ENCODE measurements at places on chromosomes 2 and 18.

DNA sequence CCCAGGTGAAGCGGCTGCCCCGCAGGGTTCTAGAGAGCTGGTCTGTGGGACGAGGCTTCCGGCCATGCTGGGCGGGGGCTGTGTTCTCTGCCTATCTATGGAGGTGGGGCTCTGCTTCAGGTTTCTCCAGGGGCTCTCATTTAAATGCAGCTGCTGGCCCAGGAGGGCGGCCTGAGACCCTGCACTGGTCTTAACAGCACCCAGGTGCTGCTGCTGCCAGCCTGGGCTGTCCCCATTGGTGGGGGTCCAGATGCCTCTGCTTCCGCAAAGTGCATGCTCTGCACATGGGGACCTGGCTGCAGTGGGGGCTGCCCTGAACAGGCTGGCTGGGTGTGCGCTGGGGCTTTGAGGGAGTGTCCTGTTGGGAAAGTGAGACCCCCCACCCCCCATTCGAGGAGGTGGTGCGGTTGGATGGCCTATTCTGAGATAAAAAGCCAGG lies 29.7 kb upstream of the ALLC start:
- no peak for DNase-seq

- DNase-seq = no peak
These were observed 52.2 kb upstream of the PTPRM start for GRCh38 chr18:7514796-7515440.

DNA sequence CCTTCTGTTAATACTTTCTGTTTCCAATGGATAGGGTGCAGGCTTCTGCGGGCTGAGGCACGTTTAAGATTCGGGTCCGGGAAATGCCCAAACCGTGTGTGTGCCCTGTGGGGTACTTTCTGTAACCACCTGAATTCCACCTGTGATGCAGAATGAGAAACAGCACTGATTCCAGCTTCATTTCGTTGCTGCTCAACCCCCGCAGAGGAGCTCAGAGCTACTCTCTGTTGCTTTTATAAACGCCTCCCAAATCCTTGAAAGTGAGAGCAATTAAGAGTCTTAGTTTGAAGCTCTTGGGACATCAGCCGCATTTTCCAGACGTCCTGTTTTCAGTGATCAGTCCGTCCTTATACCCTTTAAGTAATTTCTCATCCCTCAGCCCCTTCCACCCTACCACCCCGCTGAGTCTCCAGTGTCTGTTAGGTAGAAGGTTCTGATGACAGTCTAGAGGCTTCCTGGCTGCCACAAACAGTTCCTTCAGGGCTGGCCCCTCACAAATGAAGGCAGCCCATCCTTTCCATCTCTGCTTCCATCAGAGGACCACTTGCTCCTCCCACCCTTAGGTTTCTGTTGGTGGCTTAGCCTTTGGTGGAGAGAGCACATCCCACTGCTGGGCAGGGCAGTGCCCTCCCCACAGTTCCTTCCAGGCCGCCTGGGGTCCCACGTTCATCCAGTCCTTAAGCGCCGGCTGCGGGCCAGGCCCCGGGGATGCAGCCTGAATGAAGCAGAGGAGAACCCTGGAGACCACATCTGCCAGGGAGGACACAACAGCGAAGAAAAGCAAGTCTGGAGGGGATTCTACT lies 230.1 kb downstream of the SEPTIN10 start:
- DNase-seq = no peak

DNA sequence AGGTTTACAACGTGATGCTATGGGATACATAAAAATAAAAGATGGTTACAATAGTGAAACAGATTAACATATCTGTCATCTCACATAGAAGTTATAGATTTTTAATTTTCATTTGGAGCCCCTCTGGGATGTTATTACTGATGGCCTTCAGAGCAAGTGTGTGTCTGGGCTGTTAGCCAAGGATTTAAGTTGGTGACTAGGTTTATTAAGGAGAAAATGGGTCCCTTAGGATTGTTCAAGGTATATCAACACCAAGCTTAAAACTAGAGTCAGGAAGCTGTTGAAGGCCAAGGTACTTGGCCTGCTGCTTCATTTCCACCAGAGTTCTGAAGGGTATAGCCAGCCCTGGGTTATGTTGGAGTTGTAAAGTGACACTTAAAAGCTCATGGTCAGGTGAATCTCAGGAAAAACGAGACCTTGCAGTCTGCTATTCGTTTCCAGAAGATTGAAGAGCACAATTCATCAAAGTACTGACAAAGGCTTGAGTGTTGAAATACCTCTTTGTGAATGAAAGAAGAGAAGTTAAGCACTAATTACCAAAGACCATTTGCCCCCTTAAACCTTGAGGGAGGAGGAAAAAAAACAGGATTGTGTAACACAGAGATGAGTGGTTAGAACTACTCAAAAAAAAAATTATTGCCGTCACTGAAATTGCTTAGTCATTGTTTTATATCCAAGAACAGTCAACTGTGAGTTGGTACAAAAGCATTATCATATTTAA lies 48.4 kb downstream of the MAP2 start:
- peak; percentile 69 for DNase-seq

DNA sequence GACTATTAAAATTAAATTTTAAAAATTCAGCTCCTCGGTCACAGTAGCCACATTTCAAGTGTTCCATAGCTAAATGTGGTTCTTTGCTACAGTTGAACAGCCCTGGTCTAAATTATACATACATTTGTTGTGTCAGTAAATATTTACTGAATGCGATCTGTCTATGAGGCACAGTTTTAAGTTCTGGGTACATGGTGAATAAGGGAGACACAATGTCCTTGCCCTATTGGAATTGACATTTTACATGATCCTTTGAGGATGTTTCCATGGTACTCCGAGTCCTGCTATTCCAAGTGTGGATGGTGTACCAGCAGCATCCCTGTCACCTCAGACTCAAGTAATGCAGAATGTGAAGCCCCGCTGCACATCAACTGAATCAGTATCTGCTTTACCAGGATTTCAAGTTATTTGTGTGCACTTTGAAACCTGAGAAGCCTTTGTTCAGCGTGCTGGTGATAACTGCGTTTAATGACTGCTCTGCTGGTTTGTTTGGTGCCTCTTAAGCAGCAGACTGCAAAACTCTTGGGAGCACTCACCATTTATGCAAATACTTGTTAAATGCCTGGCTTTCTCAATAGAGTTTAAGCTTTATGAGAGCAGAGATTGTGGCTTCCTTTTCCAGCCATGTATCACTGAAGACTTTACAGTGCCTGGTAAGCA lies 1.5 kb downstream of the GALNT1 start:
- peak; percentile 45 for DNase-seq

- DNase-seq = no peak
These were observed 16.1 kb downstream of the NCK2 start for GRCh38 chr2:105760639-105761337.

DNA sequence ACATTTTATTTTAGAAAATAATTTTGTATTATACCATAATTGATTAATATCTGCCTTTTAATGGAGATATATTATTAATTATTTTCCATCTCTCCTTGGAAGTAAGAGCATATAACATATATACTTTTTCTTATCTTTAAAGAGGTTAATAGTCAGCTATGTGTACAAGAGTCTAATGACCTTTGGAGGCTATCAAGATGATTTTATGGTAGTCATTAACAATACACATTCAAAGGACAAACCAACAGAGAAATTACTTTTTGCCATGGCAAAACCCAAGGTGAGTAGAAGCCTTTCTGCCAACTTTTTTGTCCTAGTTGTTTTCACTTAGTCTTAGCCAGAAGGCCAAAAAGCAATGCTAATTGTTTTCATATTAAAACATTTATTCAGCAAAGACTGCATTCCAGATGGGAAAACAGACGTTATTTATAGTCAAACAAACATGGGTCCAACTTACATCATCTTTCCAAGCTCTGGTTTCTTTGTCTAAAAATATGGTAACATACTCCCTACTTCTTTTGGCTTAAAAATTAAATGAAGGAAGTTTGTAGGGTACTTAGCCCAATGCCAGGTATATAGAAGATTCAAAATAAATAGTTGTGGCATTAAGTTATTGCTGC lies 9.6 kb upstream of the DYNC2LI1 start:
- peak; percentile 16 for DNase-seq

DNA sequence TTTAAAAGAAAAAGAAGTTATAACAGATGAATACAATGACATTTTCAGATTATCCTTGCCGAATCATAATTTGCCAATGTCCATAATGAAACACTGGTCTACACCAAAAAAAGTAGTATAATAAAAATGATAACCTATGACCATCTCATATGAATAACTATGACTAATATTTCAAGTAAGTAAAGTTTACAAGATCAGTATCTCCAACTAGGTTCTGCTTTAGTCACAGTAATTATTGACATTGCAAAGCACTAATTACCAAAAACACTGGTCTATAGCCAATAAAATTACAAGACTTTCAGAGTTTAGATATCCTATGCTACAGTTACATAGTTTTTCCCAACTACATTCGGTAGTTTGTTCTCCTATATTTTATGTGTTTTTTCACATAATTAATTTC lies 136.7 kb downstream of the MEMO1 start:
- peak; percentile 5 for DNase-seq

GRCh38 chr2:8248623-8248957 lies 433.3 kb upstream of the ID2 start:
- peak; percentile 39 for DNase-seq

DNA sequence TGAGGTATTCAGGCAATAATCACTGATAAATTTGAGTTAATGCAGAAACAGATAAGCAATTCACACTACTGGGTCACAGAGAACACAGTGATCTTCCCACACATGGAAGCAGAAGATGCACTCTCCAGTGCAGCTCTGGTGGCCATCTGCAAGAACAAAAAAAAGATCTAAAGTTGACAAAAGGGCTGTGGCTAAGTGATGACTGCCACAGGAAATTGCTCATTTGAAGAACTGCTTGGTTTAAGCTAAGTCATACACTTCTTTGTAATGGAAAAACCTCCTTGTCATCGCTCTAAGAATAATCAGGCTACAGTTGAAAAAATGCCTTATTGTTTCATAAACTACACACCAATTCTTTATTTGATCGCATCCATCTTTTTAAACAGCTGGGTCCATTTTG lies 115.1 kb downstream of the DTNB start:
- DNase-seq = peak; percentile 85
